ENCODE measurements at places on chromosomes 7 and 10. TPM values are rescaled to one million over a fixed set of nuclear protein-coding genes. Genes with fewer than 3 reads are reported as not detected.

DNA sequence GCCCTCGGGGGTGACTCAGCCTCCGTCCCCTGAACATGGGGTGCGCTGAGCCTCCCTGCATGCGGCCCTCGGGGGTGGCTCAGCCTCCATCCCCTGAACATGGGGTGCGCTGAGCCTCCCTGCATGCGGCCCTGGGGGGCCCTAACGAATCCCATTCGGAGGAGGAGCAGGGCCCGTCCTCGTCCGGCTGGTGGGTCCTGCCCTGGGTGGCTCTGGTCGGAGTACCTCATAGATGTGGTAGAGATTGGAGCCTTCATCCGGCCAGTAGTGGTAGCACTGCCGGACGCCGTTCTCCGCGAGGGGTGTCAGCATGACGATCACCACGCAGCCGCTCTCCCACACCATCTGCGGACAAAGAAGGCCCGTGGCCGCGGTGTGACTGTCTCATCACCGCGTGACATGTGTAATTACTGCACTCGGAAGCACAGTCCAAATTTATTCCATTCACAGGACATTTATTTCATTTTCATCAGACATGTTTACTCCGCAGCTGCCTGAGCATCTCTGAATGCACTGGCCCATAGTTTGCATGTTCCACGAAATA, 241.1 kb downstream of the DNAJB6 start:
- H3K4me1 ChIP-seq, result no peaks in the 10 kb centered on the region
- H3K4me3 ChIP-seq, result no peak overlapping the region
- DNase-seq, result no peak
- H3K36me3 ChIP-seq, result no peaks in the 10 kb centered on the region
- H3K27ac ChIP-seq, result no peak overlapping the region

- peaks cover 14% of the 10 kb centered on the region for H3K4me1 ChIP-seq
- no peaks in the 10 kb centered on the region for H3K27me3 ChIP-seq
- DNase-seq, result no peak
Measured at GRCh38 chr7:30975256-30975899, 11.6 kb downstream of the GHRHR start.

DNA sequence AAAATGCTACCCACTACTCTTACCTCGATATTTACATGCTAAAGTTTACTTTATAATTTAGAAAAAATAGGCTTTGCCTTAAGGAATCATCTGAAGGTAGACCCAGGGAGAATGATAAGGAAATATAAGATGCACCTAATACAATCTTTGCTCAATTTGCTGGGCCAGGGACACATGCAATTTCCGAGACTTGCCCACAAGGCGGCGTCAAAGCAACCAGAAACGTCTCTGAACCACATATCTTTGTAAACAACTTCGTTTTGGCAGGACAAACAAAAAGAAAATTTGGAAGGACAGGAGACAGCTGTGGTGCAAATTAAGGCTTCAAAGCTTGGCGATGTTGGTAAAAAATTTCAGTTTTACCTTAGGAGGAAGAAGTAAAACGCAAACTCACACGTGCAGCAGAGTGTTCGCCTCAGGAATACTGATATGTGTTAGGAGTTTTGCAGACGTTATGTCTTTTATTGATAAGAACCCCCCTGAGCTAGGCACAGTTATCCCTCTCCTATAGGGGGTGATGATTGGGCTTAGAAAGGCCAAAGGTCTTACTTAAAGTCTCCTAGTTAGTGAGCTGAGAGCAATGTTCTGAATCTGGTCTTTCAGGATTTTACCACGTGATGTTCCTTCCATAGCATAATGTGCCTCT, 134.3 kb downstream of the PRKCQ start:
- H3K4me3 ChIP-seq, result no peak overlapping the region
- no peaks in the 10 kb centered on the region for H3K4me1 ChIP-seq
- no peaks in the 10 kb centered on the region for H3K27me3 ChIP-seq
- no peaks in the 10 kb centered on the region for H3K36me3 ChIP-seq
- DNase-seq, result peak; percentile 57

- no peak overlapping the region for H3K4me3 ChIP-seq
- peaks cover 25% of the 10 kb centered on the region for H3K4me1 ChIP-seq
- DNase-seq, result no peak
- no peaks in the 10 kb centered on the region for H3K27me3 ChIP-seq
- no peaks in the 10 kb centered on the region for H3K36me3 ChIP-seq
- H3K27ac ChIP-seq, result peak overlapping the region; percentile 21
Measured at GRCh38 chr10:91587710-91588638, 44.9 kb downstream of the PPP1R3C start.

GRCh38 chr7:21044384-21044783, 257.7 kb upstream of the SP8 start:
- no peak overlapping the region for H3K27ac ChIP-seq
- H3K27me3 ChIP-seq, result no peaks in the 10 kb centered on the region
- no peak for DNase-seq
- no peak overlapping the region for H3K4me3 ChIP-seq

GRCh38 chr10:19791032-19791431, 25.2 kb upstream of the PLXDC2 start:
- no peak overlapping the region for H3K4me3 ChIP-seq
- DNase-seq, result no peak
- no peak overlapping the region for H3K27ac ChIP-seq
- no peaks in the 10 kb centered on the region for H3K27me3 ChIP-seq
- H3K36me3 ChIP-seq, result no peaks in the 10 kb centered on the region

DNA sequence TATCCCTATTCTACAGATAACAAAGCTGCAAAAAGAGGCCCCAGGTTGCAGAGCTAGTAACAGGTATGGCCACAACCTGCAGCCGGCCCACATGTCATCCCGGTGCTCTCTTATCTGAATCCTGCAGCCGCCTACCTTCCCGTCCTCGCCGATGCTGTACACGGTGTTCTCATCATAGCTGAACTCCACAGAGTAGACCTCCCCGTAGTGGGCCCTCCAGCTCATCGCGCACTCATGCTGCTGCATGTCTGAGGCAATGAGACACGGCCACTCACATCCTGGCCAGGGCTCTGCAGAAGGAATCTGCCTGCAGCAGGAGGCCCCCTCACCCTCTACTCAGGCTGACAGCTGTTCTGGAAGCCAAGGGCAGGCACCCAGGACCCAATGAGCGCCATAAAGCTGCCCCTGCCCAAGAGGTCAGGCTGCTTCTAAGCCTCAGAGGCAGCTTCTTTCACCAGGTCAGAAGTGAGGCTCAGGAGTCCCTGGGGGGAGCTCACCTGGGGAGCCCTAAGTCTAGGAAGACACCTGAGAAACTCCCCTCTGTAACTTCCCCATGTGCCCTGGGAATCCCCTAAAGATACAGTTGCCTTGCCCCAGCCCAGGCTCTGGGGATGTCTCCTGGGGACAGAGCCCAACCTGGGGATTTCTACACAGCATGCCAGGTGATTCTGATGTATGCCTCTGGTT, 17.9 kb upstream of the CYREN start:
- DNase-seq, result no peak
- H3K27me3 ChIP-seq, result no peaks in the 10 kb centered on the region
- H3K27ac ChIP-seq, result no peak overlapping the region
- no peaks in the 10 kb centered on the region for H3K4me1 ChIP-seq
- H3K36me3 ChIP-seq, result peaks cover 100% of the 10 kb centered on the region
- no peak overlapping the region for H3K4me3 ChIP-seq

DNA sequence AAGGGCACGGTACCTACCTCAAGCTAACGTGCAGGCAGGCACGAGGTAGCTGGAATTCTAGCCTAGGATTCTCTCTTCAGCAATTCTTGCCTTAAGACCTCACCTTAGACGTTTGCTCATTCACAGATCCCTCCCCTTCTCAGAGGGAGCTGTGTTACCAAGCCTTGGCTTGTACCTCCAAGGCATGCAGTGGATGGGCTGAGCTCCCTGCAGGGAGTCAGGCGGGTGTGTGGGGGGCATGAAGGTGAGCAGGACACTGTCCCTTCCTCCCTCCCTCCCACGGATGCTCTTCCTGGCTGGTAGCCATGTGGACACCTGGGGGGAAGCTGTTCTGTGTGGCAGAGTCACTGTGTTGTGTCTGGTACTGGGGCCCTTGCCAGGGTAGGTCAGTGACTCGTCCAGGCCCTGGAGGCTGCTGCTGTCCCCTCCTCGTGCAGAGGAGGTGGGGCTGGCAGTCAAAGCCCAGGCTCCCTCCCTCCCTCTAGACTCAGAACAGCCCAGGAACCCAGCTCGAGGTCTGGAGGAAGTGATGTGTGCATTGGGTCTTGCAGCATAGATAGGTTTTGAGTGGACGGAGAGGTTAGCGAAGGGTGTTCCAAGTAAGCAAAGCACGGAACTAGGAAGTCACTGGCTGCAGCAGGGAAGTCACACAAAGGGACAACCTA, 222.2 kb upstream of the SH2B2 start:
- H3K27me3 ChIP-seq, result no peaks in the 10 kb centered on the region
- H3K4me3 ChIP-seq, result no peak overlapping the region
- no peaks in the 10 kb centered on the region for H3K36me3 ChIP-seq
- H3K27ac ChIP-seq, result peak overlapping the region; percentile 67
- DNase-seq, result peak; percentile 58
- H3K4me1 ChIP-seq, result peaks cover 18% of the 10 kb centered on the region

DNA sequence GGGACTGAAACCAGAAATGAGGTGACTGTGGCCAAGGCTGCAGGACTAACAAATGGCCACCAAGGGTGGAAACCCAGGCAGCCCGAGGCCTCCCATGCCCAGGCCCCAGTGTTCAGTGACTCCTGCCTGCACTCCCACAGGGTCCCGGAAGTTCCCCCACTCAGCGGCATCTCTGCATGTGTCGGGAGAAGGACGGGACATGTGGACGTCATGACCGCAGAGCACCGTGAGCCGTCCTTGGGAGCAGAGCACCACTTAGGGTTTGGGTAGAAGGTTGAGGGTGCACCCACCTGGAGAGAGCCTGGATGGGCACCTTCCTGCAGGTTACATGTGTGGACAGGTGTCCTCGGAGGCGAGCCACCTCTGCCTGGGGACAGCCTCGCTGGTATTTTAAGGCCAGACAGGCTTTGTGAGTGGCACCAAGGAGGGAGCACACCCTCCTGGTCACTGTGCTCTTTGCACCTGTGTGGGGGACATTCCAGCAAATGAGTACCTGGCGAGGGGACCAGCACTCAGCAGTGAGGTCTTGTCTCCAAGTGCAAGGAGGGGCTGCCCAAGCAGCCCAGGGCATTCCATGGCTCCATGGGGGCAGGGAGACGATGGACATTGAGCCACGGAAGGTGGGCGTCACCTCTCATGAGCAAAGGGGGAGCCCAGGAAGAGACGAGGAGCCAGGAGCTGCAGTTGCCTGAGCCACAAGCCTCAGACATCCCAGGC, 95.3 kb upstream of the TCERG1L start:
- no peak for DNase-seq
- H3K36me3 ChIP-seq, result no peaks in the 10 kb centered on the region
- H3K27me3 ChIP-seq, result peaks cover 16% of the 10 kb centered on the region
- H3K4me3 ChIP-seq, result no peak overlapping the region
- H3K4me1 ChIP-seq, result no peaks in the 10 kb centered on the region

GRCh38 chr10:22002591-22003176, 846 bp downstream of the DNAJC1 start:
- peak overlapping the region; percentile 97 for H3K27ac ChIP-seq
- no peak for DNase-seq
- no peaks in the 10 kb centered on the region for H3K36me3 ChIP-seq
- peak overlapping the region; percentile 80 for H3K4me3 ChIP-seq
- no peaks in the 10 kb centered on the region for H3K27me3 ChIP-seq
- H3K4me1 ChIP-seq, result peaks cover 14% of the 10 kb centered on the region

- H3K4me1 ChIP-seq, result no peaks in the 10 kb centered on the region
- no peak overlapping the region for H3K4me3 ChIP-seq
- H3K36me3 ChIP-seq, result no peaks in the 10 kb centered on the region
- H3K27ac ChIP-seq, result no peak overlapping the region
- no peaks in the 10 kb centered on the region for H3K27me3 ChIP-seq
Measured at GRCh38 chr7:79702116-79702515, 248.6 kb upstream of the MAGI2 start.

DNA sequence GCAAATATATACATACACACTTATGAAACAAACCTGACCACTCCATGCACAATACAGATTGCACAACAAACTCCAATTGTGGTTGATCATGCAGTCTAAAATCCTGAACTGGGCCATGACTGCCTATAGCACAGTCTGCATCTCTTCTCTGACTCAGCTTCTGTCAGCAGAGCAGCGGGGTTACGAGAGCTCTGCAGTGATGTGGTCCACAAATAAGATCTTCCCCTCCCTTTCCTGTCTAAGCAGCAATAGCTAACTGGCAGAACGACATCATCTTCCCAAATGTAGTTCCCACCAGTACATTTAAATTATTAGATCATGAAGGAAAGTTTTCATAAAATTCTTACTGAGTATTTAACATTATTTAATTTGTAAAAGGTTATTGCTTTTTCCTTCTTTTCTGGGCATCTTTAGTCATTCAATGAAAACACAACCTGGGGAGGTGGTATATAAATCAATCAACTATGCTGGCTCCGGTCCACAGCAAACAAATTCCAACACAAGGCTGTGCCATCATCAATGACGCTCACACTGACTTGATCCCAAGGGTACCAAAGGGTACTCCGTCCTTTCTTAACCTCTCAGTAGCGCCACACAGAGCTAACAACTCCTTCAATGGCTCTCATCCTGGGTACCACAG, 17.1 kb downstream of the ARHGAP21 start:
- no peak overlapping the region for H3K4me3 ChIP-seq
- H3K4me1 ChIP-seq, result peaks cover 26% of the 10 kb centered on the region
- no peak overlapping the region for H3K27ac ChIP-seq

- H3K27me3 ChIP-seq, result no peaks in the 10 kb centered on the region
- no peak overlapping the region for H3K27ac ChIP-seq
- H3K4me3 ChIP-seq, result no peak overlapping the region
- DNase-seq, result no peak
- no peaks in the 10 kb centered on the region for H3K4me1 ChIP-seq
- H3K36me3 ChIP-seq, result peaks cover 2% of the 10 kb centered on the region
Measured at GRCh38 chr7:23135755-23136154, 30.2 kb downstream of the KLHL7 start.

GRCh38 chr10:132175408-132175807, 11.3 kb upstream of the DPYSL4 start:
- no peak overlapping the region for H3K4me3 ChIP-seq
- no peak for DNase-seq
- H3K4me1 ChIP-seq, result no peaks in the 10 kb centered on the region
- H3K27ac ChIP-seq, result no peak overlapping the region
- H3K27me3 ChIP-seq, result peaks cover 30% of the 10 kb centered on the region

SEMA3C gene
- 34.8 TPM for total RNA-seq

INHBA gene
- 81.2 TPM for total RNA-seq

Measured in lower lobe of right lung (tissue), 2 donors.